Esophagus squamous epithelium (tissue), 5 donors: ENCODE measurements at places on chromosomes 1 and 21.

GRCh38 chr21:33510826-33511225, 19.3 kb upstream of the DNAJC28 start:
- no peak for DNase-seq

GRCh38 chr1:31380181-31380580, 7.3 kb upstream of the FABP3 start:
- no peak for DNase-seq

- DNase-seq: no peak
Observed at GRCh38 chr1:202760589-202760988, 47.6 kb downstream of the KDM5B start.

GRCh38 chr1:111851552-111851951, 95.9 kb downstream of the DDX20 start:
- no peak for DNase-seq

DNA sequence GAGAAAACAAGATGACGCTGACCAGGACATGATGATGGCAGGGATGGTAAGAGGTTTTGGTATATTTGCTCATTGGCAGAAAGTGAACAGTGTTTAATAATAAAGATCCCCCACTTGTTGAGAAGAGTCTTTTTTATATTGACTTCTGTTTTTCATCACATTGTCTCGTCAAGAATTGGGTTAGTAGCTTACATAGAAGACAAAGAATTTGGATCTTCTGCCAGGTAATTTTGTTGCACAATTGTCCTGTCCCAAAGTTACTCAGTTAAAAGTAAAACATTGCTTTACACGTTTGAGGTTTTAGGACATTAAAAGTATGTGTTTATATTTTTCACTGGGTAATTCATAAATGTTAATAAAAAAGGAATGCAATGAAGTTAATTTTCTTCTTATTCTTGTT, 48.3 kb upstream of the LAMC2 start:
- no peak for DNase-seq
